Stimulated activated CD4-positive, alpha-beta T cell treated with anti-CD3 and anti-CD28 coated beads, Interleukin-15, amount 100 ng/mL, for 1 hour (primary cell): ENCODE measurements at places on chromosomes 6 and 20.

DNA sequence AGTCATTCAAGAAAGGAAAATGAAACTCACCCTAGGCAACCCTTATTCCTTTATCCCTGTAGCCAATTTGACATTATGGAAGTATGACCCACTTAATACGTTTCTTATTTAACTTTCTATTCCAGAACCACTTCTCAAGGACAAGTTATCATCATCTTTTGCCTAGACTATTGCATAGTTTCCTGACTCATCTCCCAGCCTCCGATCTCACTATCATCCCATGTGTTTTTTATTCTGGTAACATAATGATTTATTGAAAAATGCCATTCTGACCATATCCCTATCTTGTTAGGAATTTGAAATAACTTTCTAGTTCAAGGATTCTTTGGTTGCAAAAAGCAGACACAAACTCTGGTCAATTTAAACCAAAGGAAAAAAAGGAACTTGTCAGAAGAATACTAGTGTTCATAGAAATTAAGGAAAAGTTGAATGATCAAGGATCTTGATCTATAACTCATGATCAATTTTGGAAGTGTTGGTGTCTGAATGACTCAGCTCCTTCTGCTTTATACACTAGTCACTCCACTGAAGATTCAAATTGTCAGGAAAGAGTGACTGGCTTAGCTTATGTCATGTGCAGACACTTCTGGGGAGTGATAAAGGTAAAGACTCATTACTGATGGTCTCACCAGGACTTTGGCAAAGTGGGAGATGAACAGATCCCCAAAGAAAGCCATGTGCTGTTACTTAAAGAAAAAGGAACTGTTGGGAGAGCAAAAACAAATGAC is 8.5 kb upstream of the TINAG start:
- no peak for DNase-seq

GRCh38 chr20:621125-621756 is 11.1 kb upstream of the TCF15 start:
- DNase-seq, result no peak

DNA sequence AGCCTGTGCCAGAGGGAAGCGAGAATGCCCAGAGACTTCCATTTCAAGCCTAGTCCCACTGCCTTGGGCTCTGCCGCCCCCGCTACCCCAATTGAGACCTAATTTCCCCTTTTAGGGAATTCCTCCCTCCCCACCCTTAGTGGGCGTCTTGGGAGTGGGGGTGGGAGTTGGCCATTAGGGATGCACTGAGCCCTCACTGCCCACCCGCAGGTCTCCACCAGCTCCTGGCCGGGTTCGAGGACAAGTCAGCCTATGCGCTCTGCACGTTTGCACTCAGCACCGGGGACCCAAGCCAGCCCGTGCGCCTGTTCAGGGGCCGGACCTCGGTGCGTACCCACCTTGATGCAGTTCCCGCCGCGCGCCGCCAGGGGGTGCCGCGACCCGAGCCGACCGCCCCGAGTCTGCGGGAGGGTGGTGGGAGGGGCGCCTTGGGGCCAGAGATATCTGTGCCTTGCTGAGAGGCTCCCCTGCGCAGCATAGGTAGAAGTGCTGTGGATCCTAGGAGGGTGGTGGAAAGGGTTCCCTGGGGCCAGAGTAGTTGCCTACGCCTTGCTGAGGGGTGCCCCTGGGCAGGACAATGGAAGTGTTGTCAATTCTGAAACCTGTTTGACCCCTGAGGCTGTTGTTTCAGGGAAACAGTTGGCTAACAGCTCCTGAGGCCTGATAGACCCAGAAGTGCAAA is 9.2 kb downstream of the ITPA start:
- peak; percentile 69 for DNase-seq

GRCh38 chr6:18327626-18328025 is 59.5 kb upstream of the RNF144B start:
- no peak for DNase-seq

DNA sequence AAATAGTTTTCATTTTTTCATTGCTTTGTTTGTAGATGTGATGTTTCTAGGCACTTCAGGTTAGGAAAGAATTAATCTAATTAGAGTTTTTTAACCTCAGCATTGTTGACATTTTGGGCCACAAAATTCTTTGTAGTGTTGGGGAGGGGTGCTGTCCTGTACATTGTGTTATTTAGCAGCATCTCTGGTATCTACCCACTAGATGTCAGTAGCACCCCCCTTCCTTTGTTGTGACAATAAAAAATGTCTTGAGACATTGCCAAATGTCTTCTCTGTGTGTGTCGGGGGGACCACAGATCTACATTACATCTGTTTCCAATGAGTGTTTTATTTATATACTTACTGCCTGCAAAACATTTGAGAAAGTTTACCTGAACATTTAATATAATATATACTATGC is 45.6 kb downstream of the EYA4 start:
- DNase-seq, result no peak

DNA sequence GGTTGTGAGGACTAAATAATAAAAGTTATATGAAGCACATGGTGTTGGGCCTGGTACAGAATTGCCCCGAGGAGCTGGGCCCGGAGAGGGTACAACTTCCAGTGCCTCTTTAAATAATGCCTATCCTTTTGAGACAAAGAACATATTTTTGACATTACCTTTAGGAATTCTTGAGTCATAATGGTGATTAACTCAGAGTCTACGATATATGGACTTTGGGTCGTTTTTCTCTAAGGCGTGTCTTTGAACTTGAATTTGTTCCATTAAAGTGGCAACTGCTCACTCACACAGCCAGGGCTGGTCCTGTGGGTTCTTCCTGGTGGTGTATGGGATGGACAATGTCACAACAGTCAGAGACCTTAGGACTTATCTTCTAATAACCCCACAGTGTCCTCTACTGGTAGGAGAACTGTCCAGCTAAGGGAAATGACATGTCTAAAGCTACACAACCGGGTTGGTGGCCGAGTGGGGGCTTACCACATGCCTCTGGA is 106.5 kb downstream of the CDC5L start:
- DNase-seq, result no peak

DNA sequence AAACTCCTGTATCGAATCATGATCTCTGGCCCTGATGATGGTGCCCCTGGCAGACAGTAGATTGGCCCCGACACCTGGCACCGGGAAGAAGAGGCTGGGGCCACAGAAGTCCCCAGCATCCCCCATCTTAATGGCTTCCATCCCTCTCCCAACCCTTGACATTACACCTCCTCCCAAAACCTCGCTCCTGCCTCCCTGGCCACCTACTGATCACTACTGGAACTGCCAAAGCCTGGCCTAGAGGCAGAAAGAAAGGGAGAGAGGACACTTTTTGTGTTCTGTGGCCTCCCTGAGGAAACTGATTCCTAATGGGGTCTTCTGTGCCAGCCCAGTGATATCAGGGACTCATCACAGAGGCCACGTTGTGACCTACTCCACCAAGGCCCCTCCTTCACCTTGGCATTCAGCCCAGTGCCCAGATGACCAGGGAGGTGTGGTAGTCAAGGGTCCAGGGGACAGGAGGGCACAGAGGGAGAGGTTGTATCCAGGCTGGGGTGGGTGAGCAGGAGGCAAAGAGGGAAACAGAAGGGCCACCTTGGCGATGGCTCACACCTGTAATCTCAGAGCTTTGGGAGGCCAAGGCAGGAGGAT is 6.1 kb downstream of the C20orf173 start:
- no peak for DNase-seq

DNA sequence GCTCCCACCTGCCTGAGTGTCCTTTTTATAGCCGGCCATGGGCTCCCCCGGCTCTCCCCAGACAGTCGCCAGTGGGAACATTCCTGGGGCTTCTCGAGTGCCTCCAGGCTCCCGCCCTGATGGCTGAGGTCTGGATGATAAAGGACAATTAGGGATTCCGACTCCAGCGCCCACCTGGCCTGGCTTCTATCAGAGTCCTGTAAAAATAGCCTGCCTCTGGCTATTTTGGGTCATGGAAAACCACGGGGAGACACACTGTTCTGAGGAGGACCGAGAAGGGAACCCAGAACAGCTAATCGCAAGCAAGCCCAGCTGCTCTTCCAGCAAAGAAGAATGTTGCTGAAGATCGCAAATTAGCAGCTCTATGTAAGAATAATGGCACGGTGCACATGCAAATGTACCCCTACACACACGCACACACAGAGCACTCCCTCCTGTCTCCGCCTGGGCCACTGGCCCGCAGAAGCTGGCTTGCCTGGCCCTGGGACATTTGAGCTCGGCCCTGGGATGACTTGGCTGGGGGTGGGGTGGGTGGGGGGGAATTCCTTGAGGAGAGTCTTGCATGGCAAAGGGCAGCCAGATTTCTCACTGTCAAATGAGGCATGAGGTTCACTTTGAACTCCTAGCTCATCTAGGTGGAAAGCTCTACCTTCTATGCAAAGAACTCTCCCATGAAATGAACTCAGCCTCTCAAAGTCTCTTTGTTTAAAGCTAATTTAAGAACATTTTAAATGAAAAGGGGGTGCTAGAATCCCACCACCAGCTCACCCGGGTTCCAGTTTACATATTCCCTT is 55.3 kb downstream of the CTCFL start:
- no peak for DNase-seq

DNA sequence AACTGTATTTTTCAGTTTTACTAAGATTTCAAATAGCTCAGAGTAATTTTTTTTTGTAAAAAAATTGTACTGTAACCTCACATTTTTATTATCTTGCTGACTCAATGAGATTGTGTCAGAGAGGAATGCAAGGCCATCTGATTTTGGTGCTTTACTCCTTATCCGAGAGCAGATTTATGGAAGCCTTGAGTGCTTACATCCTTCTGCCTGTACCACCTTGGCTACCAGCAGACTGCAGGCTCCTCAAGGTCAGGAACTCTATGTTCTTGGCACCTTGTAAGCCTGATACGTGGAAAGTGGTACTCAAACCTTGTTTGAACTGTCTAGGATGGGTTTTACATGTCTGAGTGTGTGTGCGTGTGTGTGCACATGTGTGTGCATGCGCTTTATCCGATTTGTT is 80.1 kb upstream of the MLIP start:
- DNase-seq, result no peak

DNA sequence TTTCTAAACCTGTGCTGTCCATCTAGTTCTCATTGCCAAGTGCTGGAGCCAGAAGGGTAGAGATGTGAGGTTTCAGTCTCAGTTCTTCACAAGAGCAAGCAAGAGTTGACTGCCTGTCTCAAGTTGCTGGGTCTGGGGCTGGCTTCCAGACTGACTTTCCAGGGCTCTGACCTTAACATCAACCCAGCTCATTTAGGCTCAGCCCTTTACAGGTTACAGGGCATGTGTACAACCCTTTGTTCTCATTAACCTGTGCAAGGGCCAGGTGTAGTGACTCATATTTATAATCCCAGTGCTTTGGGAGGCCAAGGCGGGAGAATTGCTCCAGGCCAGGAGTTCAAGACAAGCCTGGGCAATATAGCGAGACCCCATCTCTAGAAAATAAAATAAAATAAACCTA is 30.6 kb downstream of the FITM2 start:
- no peak for DNase-seq

GRCh38 chr20:64159286-64159680 is 5.0 kb upstream of the MYT1 start:
- DNase-seq, result no peak

- no peak for DNase-seq
Observed at GRCh38 chr20:46235077-46235476, 73.2 kb downstream of the CDH22 start.

GRCh38 chr20:63103402-63104311 is 96.9 kb upstream of the BHLHE23 start:
- DNase-seq, result no peak

DNA sequence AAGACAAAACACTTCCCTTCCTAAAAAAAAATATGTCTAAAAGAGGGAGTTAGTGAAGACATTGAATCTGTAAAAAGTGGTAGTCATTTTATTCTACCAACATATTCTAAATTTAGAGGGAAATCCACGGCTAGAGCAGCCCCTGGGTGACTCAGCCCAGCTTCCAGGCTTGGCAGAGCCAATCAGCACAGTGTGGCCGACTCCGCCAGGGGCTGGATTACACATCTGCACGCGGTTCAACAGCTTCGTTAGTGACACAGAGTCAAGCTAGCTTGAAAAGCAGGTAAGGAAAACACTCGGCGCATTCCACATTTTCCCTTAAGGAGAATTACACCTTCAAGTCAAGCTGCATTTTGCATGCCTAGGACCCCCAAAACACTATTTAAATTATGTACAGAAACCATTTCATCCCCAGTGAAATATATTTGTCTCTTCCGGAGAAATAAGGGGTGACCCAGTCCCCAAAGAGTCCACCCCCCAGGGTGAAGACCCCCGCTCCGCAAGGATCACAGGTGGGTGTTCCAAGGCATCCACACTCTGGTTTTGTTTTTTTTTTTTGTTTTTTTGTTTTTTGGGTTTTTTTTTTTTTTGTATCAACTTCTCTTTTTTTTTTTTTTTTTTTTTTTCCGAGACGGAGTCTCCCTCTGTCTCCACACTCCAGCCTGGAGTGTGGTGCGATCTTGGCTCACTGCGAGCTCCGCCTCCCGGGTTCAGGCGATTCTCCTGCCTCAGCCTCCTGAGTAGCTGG is 58.4 kb upstream of the ARID1B start:
- DNase-seq, result no peak

DNA sequence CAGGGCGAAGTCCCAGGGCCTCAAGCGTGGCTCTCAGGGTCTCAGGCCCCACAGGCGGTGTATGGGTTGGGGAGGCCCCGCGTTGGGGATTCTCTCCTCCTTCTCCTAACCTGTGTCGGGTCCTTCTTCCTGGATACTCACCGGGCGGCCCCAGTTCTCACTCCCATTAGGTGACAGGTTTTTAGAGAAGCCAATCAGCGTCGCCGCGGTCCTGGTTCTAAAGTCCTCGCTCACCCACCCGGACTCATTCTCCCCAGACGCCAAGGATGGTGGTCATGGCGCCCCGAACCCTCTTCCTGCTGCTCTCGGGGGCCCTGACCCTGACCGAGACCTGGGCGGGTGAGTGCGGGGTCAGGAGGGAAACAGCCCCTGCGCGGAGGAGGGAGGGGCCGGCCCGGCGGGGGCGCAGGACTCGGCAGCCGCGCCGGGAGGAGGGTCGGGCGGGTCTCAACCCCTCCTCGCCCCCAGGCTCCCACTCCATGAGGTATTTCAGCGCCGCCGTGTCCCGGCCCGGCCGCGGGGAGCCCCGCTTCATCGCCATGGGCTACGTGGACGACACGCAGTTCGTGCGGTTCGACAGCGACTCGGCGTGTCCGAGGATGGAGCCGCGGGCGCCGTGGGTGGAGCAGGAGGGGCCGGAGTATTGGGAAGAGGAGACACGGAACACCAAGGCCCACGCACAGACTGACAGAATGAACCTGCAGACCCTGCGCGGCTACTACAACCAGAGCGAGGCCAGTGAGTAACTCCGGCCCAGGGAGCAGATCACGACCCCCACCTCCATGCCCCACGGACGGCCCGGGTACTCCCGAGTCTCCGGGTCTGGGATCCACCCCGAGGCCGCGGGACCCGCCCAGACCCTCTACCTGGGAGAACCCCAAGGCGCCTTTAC is at the start of gene HLA-G:
HLA-G (plus strand) TSS at position 247 of the 892 bp plus-strand sequence; CDS start at position 267, 20 bp downstream.
- DNase-seq, result no peak

GRCh38 chr20:21026951-21027350 is 79.2 kb downstream of the LINC00237 start:
- DNase-seq, result no peak

DNA sequence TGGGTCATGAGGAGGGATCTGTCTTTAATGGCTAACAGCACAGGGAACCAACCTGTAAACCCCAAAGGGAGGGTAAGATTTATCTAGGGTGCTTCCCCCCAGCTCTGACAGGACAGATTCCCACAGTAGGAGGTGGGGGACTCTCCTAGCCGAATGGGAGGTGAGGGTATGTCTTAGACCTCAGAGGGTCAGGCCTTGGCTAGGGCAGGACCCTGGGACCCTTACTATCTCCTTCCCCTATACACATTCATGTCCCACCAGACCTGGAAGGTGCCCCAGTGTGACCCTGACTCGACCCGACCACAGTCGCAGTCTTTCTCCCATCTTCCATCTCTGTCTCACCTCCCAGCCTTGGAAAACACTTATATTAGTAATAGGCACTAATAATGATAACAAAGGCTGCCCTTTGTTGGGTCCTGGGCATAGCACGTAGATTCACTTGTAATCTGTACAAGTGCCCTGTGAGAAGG is 36.8 kb downstream of the VEGFA start:
- no peak for DNase-seq
